Mesenteric fat pad (tissue), 1 donor: ENCODE measurements at places on chromosomes 1 and 21.

DNA sequence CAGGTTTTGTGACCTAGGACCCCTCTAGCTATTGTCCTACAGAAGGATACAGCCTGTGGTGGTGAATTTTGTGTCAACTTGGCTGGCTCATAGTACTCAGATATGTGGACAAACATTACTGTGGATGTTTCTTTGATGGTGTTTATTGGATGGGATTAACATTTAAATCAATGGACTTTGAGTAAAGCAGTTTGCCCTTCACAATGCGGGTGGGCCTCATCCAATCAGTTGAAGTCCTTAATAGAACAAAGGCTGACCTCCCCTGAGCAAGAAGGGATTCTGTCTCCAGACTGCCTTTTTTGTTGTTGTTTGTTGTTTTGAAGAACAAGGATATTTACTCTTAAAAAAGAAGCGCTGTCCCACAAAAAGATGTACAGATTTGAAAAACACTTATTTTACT, 210.0 kb upstream of the GREM2 start:
- DNase-seq, result no peak

DNA sequence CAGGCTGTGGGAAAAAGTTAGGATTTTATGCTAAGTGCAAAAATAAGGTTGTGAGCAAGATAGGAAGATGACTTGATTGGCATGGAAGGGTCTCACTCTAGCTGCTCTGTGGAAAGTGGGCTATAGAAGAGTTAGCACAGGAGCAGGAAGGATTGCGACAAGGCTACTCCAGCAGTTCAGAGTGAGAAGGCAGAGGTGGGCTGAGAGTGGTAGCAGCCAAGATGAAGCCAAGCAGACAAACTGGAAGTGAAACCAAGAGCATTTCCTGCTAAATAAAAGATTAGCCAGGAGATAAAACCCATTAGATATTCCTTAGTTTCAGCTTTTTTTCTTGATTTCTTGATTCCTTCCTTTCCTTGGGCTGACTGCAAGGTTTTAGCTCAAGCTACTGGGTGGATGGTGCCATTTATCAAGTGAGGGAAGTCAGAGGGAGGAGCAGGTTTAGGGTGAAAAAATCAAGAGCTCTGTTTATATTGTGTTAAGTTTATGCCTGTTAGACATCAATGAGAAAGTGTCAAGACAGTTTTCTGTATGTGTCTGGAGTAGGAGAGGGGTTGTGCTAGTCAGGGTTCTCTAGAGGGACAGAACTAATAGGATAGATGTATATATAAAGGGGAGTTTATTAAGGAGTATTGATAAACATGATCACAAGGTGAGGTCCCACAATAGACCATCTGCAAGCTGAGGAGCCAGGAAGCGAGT, 33.1 kb upstream of the ZNF644 start:
- no peak for DNase-seq

DNA sequence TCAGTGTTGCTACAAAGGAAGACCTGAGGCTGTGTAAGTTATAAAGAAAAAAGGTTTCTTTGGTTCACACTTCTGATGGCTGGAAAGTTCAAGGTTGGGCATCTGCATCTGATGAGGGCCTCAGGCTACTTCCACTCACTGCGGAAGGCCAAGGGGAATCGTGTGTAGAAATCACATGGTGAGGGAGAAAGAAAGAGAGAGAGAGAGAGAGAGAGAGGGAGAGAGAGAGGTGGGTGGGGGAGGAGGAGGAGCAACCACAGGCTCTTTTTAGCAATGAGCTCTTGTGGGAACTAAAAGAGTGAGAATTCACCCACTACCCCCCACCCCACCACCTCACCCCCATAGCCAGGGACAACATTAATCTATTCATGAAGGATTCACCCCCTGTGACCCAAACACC, 59.9 kb downstream of the CLSTN1 start:
- no peak for DNase-seq

DNA sequence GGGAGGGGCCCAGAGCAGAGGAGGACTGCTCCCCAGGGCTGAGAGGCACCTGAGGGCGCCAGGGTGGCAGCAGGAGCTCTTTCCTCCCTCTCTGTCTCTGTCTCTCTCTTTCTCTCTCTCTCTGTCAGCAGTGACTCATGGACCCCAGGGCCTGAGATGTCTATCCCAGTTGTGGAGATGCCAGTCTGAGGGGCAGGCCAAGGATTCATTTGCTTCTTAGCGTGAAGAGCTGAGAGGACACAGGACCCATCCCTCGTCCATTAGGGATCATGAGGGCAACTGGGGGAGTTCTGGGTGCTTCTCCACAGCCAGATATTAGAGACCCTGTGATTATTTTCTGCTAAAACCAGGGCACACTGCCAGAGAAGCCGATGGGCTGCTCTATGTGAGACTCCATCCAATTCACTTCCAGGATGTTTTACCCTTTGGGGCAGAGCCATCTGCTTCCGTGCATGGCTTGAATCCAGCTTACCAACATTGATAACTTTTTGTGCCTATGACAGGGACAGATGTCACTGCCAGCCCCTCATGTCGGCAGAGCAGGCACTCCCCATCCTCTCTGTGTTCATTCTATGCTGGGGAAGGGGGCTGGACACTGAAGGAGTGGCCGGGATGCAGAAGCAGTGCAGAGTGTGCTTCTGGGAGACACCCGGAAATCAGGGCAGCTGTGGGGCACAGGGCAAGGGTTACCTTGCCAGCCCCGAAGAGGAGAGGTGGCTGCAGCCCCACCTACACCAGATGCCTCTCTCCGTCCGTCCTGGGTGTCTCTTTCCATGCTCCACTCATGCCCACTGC, 4.1 kb upstream of the PCBP3 start:
- DNase-seq, result no peak

DNA sequence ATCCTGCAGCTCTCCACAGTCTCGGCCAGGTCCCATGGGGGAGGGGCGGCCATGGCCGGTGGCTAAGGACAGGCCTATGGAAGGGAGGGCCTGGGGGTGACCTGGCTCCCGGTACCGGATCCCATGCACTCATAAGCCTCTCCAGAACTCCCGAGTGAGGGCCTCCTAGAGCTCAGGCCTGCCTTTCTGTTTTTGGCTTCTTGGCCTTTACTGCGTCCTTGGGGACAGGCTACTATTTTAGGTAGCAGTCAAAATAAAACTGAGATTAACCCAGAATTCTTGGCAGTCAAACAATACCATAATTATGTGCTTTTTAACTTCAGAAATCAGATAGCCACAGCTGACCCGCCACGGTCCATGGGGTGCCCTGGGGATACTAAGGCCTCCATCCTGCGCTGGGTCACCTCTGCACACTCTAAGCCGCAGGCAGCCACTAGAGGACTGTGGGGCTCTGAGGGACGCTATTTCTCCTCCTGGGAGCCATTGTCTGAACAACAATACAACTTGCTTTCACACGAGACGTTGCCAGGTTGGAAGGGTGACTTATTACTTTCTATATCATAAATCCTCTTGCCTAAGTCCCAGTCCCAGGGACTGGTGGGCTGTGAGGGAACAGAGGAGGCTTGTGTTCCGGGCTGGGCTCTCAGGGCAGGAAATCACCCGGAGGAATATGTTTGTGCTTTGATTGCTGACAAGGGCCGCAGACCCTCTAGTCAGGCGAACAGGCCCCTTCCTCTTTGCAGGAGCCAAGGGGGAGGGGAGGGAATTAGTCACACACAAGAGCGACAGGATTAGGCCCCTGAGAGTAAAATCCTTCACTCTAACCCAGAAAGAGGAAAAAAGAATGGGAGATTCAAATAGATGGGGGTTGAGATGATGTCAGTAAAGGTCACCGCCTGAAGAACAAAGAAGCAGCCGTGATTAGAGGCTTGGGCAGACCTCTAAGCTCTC, 40.7 kb upstream of the BCAR3 start:
- DNase-seq, result no peak

GRCh38 chr1:232600424-232601258, 29.3 kb downstream of the SIPA1L2 start:
- no peak for DNase-seq

GRCh38 chr21:37368541-37369279, 2.1 kb downstream of the DYRK1A start:
- DNase-seq, result no peak

GRCh38 chr1:76330991-76331603, 256.6 kb downstream of the ST6GALNAC3 start:
- no peak for DNase-seq

DNA sequence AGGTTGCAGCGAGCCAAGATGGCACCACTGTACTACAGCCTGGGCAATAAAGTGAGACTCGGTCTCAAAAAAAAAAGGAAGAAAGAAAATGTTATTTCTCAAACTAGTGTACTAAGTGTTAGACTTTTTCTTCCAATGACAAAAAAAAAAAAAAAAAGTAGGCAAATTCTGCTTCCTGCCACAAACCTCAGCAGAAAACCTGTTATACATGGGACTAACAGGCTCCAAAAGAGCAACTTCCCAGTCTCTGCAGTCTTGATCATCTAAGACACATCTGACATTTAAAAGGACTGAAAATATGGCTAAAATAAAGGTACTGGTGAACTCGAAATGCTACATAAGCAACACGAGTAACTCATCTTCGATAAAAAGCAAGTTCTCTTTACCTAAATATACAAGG, 59.6 kb downstream of the HSF2BP start:
- no peak for DNase-seq

- DNase-seq, result no peak
Measured at GRCh38 chr1:234584420-234584805, 25.6 kb downstream of the IRF2BP2 start.

DNA sequence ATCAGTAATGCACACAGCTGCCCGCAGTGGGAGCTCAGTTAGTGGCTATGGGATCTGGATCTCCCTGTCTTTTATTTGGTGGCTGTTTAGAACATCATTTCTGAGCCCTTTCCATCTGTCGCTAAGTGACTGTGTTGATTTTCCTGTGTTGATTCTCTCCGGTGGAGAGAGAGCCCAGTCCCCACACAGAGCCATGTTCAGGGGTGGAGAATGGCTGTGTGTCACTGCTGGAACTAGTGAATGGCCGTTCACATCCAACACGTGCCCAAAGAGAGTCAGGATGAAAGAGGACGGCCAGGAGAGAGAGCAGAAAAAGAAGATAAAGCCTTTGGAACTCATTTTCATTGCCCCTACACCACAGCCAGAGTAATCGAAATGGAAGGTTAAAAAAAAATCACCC, 76.2 kb downstream of the FBXO2 start:
- DNase-seq, result no peak

- DNase-seq, result no peak
Measured at GRCh38 chr1:112956544-112957132, 642 bp upstream of the SLC16A1 start.

DNA sequence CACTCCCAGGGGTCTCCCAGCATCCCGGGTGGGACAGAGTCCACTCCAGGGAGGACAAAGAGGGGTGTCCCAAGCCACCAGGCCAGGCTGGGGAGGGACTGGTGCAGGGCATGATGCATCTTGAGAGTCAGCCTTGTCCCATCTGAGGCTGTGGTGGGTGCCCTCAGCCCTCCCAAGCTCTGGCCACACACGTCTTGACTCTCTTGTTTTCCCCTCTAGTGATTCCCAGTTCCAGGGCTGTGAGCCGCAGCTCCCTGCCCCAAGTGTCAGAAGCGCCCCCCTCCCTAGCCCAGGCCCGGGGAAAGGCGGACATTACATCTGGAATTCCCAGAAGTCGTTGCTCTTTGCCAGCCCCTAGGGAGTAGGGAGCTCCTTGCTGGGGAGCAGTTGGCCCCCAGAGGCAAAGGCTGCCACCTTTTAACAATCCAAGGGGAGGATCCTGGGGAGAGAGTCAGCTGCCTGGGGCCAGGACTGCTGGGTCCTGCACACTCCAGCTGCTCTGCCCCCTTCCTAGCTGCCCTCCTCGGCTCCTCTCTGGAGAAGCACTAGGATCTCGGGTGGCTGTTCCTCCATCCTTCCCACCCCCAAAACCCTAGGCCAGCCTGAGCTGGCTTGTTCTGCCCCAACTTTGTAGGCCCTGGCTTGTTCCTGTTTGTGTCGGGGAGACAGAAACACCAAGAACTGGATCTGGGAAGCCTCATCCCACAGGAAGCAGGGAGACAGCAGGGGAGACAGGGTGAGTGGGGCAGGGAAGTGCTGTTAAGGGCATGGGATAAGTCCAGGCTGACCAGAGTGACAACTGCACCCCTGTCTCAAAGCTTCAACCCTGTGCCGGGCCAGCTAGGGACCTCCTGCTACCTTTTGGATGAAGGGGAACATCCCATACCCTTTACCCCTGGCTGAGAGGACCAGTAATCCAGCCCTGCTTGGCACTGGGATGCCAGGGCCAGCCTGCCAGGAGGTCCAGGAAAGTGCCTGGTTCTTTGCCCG, 3.2 kb upstream of the PTPN7 start:
- DNase-seq, result no peak

- DNase-seq, result no peak
Measured at GRCh38 chr1:202293569-202293968, 48.2 kb downstream of the UBE2T start.

DNA sequence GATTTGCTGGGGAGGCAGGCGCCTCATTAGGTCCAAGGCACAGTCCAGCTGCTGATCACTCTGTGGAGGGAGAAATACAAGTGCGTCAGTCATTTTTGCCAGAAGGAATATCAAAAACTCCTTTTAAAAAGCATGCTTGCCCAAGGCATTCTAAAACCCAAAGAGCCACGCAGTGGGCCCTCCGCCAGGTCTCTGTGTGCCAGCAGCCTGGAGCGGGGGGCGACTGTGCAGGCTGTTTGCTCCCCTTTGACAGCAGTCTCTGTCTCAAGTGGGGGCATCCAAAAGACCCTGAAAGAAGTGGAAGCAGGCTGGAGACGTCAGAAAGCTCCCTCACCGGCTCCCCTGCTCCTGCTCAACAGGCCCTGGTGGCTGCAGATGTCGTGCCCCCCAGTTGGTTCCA, 65.6 kb downstream of the CAPZB start:
- DNase-seq, result no peak

DNA sequence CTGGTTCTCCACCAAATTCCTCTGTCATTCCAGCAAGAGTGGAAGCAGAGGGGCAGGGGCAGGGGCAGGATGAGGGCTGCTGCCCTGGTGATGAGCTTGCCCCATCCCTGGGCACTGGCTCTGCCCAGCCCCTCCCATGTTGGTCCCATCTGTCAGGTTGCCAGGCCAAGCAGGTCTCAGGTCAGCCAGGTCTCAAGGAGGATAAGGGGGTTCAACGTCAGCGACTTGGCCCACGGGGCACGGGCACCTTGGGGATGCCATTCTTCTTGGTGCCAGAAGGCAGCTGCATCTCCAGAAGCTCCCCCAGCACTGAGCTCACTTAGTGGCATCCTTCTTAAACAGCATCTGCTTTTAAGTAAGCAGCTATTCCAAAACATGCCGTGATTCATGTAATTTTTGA, 133.1 kb downstream of the AJAP1 start:
- no peak for DNase-seq

DNA sequence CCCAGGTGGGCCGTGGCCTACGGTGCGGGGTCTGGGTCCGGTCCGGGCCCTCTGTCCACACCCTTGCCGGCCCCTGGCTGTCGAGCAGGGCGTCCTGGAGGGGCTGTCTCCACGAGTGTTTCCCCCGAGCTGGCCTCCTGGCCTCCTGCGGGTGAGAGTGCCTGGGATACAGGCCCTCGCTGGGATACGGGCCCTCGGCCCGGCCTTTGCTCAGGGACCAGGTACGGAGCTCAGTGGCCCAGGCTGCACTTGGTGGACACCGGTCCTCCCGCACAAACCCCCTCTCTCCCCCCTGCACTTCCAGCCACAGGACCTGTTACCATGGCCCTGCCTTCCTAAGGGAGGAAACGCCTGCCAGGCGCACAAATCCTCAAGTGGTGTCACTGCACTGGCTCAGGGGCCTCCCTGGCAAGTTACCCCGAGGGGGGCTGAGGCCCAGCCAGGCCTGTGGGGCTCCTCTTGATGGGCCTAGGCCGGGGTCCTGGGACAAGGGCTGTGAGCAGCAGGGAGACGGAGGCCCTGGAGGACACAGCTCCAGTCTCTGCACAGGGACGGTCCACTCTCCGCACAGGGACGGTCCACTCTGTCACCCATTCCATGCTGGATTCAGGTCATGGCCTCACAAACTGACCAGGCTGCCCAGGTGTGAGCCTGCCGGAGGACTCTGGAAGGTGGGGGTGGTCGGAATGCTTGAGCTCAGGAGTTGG, 18.2 kb upstream of the RNF223 start:
- no peak for DNase-seq

GRCh38 chr1:101081496-101082488, 56.2 kb upstream of the DPH5 start:
- no peak for DNase-seq
